GM12878 (cell line): ENCODE measurements at places on chromosomes 13 and 19. TPM values are rescaled to one million over a fixed set of nuclear protein-coding genes. Genes with fewer than 3 reads are reported as not detected.

Gene OR7G2
- polyA plus RNA-seq: not detected in 2 replicates

DNA sequence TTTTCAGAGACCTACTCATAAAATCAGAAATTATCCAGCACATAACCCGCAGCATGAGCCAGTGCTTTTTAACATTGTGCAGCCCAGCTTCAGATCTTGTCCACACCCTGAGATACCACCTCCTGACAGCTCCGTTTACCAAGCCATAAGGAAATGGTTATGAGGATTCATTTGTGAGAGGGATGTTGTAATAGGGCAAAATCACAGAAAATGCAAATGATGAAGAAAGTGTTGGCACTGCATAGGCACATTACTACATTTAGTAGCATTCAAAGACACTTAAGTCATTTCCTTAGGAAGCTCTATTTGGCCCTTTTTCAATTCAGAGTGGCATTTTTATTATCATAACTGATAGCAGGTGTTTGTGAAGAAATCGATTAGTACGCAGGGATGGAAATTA is 277.5 kb downstream of the DNAJC15 start:
- no peak for DNase-seq
- H3K4me1 ChIP-seq: no peaks in the 10 kb centered on the region
- H3K27ac ChIP-seq: no peak overlapping the region
- no peak overlapping the region for H3K4me3 ChIP-seq

Gene PTH2
- not detected in 2 replicates for polyA plus RNA-seq

DNA sequence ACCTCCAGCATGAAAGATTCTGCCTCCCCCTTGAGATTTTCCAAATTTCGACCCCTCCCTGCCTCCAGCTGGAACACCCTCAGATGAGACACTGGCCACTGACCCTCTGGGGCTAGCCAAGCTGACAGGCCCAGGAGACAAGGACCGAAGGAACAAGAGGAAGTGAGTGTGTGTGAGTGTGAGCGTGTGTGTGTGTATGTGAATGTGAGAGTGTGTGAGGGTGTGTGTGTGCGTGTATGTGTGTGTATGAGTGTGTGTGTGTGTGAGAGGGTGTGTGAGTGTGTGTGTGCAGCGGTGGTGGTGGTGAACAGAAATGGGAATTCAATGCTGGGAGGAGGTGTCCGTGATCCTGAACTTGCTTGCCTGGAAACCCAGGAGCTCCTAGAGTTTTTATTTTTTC is 13.8 kb downstream of the HRC start:
- H3K4me3 ChIP-seq: no peak overlapping the region
- DNase-seq: no peak
- H3K36me3 ChIP-seq: no peaks in the 10 kb centered on the region

DNA sequence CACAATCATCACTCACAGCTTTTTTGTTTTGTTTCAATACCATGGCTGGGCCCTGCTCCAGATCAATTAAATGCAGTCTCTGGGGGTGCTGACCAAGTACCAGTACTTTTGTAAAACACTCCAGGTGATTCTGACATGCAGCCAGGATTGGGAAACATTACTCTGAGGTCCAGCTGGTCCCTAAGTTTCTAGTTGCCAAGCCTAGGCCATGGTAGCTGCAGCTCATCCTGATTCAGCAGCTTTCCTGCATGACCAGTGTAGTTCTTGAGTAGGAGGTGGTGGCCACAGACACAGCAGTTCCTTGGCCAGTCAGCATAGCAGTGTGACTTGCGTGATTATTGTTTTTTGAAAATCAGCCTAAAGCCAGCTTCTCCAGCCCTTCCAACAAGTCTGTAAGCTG is 859.1 kb downstream of the DIAPH3 start:
- H3K27ac ChIP-seq: no peak overlapping the region
- no peak for DNase-seq
- no peaks in the 10 kb centered on the region for H3K36me3 ChIP-seq
- no peak overlapping the region for H3K4me3 ChIP-seq
